ENCODE measurements at places on chromosomes 16 and 17.

DNA sequence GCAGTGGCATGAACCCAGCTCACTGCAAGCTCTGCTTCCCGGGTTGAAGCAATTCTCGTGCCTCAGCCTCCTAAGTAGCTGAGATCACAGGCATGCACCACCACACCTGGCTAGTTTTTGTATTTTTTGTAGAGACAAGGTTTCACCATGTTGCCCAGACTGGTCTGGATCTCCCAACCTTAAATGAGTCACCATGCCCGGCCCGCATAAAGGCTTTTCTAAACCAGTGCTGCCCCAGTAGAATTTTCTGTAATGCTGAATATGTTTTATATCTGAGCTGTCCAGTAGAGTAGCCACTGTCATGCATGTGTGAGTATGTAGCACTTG is 36.9 kb upstream of the WSB1 start:
- DNase-seq = no peak

DNA sequence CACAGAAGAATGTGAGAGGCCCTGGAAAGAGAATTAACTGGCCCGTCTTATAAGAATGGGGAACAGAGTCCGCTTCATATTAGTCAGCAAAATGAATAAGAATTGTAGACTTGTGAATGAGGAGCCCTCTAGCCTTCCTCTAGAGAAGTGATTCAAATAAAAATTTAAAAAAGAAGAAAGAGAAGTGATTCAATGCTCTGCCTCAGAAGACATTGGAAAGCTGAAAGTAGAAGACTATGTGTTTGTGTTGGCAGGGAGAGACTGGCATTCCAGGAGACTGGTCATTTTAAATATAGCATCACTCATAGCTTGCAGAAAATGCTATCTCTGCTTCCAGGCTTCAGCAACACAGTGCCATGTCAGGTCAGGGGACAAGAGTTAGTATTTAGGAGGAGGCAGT is 190.6 kb upstream of the HS3ST3A1 start:
- DNase-seq = no peak

GRCh38 chr16:1794221-1794871 is 841 bp upstream of the IGFALS start:
- no peak for DNase-seq

GRCh38 chr17:42514279-42514678 is 21.8 kb upstream of the NAGLU start:
- DNase-seq = no peak

GRCh38 chr16:23534868-23535860 is 22.0 kb downstream of the EARS2 start:
- DNase-seq = no peak

DNA sequence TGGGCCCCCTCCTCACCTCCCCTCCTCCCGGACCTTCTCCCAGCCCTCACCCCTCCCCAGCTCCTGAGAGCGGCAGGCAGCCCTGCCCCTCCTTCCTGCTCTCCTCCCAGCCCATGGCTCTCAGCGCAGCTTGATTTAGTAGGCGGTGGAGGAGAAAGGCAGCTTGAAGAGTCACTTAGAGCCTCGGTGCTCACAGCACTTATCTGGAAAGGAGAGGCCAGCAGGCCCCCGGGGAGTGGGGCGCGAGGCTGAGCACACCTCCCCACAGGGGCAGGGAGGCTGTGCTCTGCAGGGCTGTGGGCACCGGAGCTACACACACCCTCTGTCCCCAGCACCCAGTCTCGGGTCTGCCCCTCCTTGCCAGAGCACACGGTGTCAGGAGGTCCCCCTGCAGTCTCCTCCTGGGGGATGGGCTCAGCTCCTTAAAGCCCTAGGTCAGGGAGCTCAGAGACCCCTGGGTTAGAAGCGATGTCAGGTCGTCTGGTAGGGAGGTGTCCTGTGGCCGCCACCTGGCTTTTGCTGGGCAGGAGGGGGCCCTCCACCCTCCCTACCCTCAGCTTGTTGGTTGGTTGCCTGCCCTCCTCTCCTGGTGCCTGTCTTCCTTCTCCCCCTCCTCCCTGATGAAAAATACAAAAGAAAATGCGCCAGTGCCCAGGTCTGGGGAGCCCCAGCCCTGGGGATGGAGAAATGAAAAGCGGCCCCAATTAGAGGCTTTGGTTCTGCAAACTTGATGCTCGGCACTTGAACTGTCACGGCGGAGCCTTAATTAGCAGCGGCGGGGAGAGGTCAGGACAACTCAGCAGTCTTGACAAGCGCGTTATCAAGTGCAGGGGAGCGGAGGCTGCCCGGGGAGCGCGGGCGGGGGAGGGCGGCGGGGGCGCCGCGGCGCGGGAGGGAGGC is 151.1 kb upstream of the GSE1 start:
- no peak for DNase-seq

DNA sequence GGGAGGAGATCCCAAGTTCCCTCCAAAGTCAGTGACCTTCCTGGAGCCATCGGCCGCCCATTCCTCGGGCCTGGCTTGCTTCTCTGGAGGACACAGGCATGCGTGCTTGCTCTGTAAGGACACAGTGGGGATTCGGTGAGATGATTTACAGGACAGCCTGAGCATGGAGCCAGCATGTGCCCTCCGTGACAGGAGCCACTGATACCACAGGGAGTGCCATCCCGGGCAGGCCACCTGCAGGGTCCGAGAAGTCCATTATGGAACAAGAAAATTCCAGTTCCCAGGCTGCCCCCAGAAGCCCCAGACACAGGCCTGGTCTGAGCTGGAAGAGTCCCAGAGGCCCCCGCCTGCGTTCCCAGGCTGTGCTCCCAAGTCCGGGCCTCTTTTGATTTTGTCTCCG is 47.9 kb downstream of the FOXL1 start:
- no peak for DNase-seq

DNA sequence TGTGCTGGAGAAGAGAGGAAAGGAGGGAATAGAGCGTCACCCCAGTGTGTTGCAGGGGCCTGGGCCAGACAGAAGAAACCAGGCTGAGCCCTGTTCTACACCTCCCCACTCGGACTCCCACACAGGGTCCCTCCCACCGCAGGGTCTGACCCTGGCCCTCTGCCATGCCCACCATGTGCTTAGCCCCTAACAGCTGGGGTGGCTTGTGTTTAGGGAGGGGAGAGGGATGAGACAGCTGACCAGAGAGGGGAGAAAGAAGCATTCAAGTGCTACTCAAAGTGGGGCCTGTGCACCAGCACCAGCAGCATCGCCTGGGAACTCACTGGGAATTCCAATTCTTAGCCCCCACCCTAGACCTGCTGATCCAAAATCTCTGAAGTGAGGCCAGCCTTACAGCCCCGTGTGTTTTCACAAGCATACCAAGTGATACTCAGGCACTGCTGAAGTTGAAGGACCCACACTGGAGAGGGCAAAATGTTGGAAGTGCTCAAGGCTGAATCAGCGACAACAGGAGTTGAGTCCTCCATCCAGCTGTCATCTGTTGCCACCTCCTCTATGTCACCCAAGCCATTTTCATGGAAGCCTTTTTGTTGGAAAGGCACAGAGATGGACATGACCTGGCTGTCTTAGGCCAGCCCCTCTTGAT is 47.0 kb downstream of the FZD2 start:
- DNase-seq = no peak

- peak; percentile 53 for DNase-seq
These were observed 5.0 kb downstream of the NFE2L1 start for GRCh38 chr17:48052956-48053757.

DNA sequence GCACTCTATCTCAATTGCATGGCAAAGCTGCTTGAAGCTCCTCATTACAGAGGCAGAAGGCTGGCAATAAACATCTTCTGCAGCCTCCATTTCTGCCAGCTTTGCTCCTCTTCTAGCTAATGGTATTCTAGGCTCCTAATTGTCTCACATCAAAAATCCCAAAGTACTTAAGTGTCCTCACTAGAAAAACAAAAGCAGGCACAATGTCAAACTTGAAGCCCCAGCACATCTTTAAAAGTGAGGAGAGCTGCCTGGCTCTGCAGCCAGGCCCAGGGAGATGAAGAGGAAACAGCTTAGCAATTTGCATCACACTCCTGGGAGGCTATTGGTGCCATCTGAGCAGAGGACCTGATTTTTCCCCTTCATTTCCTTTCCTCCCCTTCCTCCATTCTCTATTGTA is 197.1 kb downstream of the KCNJ2 start:
- no peak for DNase-seq

GRCh38 chr17:62854098-62854680 is 46.1 kb upstream of the MARCHF10 start:
- DNase-seq = no peak

GRCh38 chr16:89101303-89102040 is 7.8 kb downstream of the ACSF3 start:
- no peak for DNase-seq
